ENCODE measurements at places on chromosomes 3 and 15.

DNA sequence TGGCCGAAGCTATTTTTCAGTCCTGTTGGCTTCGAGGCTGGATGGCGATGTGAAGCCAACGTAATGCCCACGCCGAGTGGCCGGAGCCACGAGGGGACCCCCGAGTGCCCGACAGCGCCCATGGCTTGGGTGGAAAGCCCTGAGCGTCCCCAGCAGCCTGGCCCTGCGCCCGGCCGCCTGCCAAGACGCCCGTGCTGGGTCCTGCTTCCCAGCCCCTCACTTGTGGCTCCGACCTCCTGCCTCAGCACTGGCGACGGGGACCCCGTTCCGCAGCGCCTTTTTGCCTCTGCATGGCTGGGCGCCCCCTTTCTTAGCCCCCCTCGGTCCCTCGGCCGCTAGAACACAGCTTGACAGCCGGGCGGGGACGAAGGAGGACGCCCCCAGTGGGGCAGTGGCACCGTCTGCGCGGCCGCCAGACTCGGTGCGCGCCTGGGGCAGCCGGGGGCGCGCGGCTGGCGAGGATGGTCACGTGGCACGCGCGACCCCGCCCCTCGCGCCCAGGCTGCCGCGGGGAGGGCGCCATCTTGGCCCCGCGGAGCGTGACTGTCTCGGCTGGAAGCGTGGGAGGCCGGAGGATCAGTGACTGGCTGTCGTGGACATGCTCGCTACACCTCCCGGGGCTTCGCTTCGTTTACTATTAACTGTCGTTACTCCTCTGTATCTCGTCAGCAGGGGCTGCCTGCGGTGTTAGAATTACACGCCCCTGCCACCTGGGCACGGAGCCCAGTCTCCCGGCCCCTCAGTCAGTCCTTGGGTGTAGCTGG lies 626 bp upstream of the GPR176 start:
- DNase-seq: peak; percentile 79

DNA sequence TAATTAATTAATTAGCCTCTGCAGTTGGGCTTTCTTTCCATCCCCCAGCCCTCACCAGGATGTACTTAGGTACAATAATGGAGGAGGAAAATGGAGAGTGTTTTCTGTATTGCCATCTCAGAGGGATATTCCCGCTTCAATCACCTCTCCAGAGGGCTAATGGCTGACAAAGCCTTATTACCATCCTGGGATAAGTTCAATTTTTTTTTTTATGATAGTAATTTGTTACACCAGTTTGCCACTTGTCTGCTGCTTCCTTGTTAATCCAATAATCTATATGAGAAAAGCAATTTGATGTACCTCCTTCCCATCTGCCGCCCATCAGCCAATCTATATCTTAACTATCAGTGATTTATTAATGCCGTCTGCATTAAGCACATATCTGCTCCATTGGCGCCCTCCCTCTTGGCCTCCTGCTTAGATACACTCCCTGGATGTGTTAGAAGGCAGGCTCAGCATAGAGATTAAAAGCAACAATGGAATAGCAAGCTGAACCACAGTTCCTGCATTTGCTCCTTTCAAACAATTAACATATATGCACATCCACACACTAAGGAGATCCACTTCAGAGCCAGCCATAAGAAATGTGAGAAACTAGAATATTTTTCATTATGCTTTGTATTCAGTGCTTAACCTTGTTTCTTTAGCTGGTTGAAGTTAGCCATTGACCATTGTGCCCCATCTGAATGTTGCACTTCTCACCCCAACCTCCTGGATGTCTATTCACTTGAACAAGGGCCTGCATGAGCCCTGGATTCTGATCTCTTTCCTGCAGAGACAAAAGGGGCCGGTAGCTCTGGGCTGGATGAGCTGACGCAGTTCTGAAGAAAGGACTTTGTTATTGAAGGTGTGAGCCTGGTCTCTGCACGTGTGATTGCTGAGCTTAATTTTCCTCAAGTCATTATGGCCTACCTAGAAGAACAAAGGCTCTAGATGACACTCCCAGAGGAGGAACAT lies 237.3 kb upstream of the GAP43 start:
- no peak for DNase-seq

- DNase-seq: peak; percentile 97
Measured at GRCh38 chr3:129626744-129627349, 20.4 kb upstream of the PLXND1 start.

- no peak for DNase-seq
Measured at GRCh38 chr3:58421004-58421403, 12.6 kb downstream of the PDHB start.

DNA sequence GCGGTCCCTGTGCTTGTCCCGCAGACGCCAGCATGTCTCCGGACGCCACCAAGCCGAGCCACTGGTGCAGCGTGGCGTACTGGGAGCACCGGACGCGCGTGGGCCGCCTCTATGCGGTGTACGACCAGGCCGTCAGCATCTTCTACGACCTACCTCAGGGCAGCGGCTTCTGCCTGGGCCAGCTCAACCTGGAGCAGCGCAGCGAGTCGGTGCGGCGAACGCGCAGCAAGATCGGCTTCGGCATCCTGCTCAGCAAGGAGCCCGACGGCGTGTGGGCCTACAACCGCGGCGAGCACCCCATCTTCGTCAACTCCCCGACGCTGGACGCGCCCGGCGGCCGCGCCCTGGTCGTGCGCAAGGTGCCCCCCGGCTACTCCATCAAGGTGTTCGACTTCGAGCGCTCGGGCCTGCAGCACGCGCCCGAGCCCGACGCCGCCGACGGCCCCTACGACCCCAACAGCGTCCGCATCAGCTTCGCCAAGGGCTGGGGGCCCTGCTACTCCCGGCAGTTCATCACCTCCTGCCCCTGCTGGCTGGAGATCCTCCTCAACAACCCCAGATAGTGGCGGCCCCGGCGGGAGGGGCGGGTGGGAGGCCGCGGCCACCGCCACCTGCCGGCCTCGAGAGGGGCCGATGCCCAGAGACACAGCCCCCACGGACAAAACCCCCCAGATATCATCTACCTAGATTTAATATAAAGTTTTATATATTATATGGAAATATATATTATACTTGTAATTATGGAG lies 79.1 kb downstream of the SMAD6 start:
- no peak for DNase-seq

DNA sequence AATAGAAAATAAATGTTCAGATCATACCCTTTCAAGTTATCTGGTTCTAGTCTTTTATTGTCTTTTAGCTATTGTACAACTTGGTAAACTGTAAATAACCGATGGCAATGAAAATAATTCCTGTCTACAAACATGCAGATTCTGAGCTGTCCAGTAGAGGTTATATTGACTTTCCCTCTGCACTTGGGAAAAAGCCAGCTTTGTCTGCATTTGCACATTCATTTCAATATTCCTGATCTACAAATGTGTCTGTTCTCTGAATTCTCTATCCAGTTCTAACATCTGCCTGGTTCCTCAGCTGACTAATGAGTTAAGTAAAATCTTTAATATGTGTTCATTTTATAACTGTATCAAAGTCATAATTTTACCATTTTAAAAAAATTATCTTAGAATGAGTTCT lies 408.5 kb downstream of the ERC2 start:
- DNase-seq: no peak

DNA sequence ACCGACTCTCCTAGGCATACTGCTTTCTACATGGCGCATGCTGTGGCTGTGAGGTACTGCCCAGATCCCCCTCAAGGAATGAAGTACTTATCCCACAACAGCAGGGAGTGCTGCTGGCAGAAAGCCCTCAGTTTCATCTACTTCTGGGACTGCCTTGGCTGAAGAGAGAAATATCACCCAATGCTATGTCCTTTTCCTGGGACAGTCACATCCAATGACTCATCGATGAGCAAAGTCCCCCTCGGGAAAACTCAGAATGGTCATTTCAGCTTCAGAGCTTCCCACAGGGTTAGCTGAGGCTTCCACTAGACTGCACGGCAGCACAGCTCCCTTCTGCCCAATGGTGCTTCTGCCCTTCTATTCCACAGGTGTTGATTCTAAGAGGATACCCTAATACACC lies 3.6 kb upstream of the NMD3 start:
- no peak for DNase-seq

DNA sequence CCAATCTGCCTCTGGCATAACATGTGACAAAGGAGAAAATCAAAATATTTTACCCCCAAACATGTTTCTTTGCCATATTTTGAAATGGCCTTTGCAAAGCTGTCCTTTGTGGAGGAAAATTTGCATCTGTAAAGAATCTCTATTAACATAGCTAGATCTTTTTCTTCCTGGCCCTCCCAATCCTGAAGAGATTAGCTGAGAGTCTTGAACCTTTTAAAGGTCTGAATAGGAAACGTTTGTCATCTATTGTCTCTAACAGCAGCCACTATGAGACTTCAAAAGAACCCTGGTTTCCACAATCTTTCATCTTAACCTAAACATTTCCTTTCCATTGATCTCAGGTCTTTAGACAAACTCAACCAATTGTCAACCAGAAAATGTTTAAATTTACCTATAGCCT lies 520.9 kb upstream of the TGFBR2 start:
- no peak for DNase-seq

- no peak for DNase-seq
Measured at GRCh38 chr3:71076361-71077002, 507.0 kb downstream of the FOXP1 start.

- no peak for DNase-seq
Measured at GRCh38 chr3:195806211-195806915, 5.4 kb downstream of the MUC4 start.

DNA sequence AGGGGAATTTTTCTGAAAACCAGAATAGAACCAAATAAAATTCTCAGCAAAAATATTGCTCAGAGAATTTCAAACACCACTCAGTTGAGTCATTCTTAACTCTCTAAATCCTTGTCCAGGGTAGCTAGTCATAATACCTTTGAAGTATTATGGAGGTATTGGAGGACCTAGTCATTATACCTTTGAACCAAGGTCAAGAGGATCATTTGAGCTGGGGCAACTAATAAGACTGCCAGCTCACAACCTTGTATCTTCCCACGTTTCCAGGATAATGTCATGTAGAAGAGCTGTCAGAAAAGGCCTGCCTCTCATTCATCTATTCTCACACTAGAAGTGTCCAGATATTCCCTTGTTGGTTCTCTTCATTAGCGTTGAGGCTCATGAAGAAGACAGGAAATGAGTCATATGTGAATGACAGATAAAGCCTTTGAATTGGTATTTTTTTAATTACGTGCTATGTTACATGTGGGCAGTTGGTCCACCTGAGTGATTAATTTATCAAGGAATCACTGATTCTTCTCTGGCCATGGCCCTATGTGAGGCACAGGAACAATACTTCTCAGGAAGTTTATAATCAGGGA lies 48.3 kb downstream of the TOPAZ1 start:
- DNase-seq: no peak

- no peak for DNase-seq
Measured at GRCh38 chr15:65470866-65471265, 46.6 kb downstream of the DPP8 start.

DNA sequence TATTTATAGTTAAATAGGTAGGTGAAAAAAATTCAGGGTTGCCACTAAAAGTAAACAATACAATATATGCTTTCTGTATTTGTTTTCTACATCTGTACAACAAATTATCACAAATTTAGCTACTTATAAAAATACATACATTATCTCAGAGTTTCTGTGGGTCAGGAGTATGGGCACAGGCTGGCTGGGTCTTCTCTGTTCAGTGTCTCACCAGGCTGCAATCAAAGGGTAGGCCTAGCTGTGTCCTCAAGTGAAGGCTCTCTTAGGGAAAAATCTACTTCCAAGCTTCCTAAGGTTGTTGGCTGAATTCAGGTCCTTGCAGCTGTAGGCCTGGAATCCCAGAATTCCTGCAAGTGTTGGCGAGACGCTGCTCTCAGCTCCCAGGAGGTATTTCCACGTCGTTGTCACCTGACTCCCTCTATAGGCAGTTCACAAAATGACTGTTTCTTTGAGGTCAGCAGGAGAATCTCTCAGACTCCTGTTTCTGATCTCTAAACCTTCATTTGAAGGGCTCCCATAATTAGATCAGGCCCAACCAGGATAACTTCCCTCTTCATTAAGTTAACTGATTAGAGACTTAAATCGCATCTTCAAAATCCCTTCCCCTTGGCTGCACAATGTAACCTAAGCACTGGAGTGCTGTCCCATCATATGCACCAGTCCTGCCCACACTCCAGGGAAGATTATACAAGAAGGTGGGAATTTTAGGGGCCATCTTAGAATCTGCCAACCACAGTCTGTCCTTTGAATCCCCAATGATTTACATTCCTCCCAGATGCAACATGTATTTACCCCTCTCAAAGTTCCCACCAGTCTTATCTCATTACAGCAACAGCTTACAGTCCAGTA lies 296.6 kb downstream of the SUCLG2 start:
- DNase-seq: no peak
